ENCODE measurements at places on chromosomes 4 and X. TPM values are rescaled to one million over a fixed set of nuclear protein-coding genes. Genes with fewer than 3 reads are reported as not detected.

- peak within 1 kb of the TSS; percentile 48 for H3K27ac ChIP-seq
- peaks cover 8% of the 10 kb centered on the region for H3K27me3 ChIP-seq
- H3K4me1 ChIP-seq: peaks cover 18% of the 10 kb centered on the region
- DNase-seq: peak; percentile 71
These were observed at the start of gene GAB1 for GRCh38 chr4:143336781-143337599. Gene GAB1 (plus strand): TSS chr4:143336876. CDS start chr4:143337189, 313 bp downstream.

GRCh38 chrX:129773649-129774458, 5.9 kb upstream of the SASH3 start:
- no peak overlapping the region for H3K4me3 ChIP-seq
- H3K27me3 ChIP-seq: peaks cover 2% of the 10 kb centered on the region
- no peak for DNase-seq
- no peaks in the 10 kb centered on the region for H3K4me1 ChIP-seq
- H3K36me3 ChIP-seq: peaks cover under 1% of the 10 kb centered on the region

- H3K27me3 ChIP-seq: peaks cover 8% of the 10 kb centered on the region
- no peaks in the 10 kb centered on the region for H3K36me3 ChIP-seq
- DNase-seq: no peak
- H3K4me3 ChIP-seq: no peak overlapping the region
These were observed 4.2 kb upstream of the TAB3 start for GRCh38 chrX:30893206-30893605.

DNA sequence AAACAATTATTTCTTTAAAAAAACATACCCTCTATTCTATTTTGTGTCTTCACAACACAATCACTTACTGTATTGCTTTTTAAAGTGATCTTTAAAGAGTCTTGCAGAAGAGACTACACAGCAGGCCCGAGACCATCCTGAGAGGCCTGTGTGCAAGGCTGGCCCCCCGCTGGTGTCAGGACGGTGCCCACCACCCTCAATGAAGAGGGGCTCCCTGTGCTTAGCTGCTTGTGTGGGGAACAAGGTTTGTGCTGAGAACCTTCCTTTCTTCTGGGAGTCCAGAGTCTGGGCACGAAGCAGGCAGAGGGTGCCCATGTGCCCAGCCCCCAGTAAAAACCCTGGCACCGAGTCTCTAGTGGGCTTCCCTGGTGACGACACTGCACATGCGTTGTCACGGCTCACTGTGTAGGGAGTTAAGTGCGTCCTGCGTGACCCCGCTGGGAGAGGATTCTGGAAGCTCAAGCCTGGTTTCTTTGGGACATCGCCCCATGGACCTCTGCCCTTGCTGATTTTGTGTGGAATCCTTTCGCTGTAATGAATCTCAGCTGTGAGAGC, 22.0 kb downstream of the RGS12 start:
- H3K27me3 ChIP-seq: peaks cover 2% of the 10 kb centered on the region
- H3K36me3 ChIP-seq: peaks cover 30% of the 10 kb centered on the region
- no peak for DNase-seq
- no peak overlapping the region for H3K4me3 ChIP-seq

DNA sequence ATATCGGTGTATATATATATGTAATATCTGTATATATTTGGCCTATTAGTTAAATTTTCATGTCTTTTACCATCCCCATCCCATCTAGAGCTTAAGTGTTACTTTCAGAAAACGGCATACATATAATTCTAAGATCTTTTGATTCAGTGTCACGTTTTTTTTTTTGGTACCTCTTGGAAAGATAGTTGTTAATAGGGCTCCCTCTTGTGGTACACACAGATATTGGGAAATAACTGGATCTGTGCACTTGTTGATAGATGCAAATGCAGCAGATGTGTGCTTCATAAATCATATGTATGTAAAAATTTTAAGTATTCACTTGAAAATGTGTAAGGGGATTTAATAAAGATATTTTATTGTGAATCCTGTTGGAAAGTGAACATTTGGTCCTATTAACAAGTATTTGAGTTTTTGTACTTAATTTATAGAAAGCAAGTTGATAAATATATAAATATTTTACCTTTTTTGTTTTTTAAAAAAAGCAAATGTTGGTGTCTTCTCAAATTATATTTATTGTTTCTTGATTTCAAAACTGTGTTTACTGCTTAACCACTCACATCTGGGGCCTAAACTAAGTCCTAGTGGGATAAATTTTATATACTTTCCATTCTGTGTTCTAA, 74.7 kb downstream of the PAQR3 start:
- H3K36me3 ChIP-seq: peaks cover 47% of the 10 kb centered on the region
- peaks cover 4% of the 10 kb centered on the region for H3K27me3 ChIP-seq
- DNase-seq: peak; percentile 21
- H3K4me1 ChIP-seq: no peaks in the 10 kb centered on the region
- no peak overlapping the region for H3K27ac ChIP-seq
- no peak overlapping the region for H3K4me3 ChIP-seq

GRCh38 chr4:32147446-32148085, 1427.4 kb downstream of the PCDH7 start:
- no peak for DNase-seq
- no peak overlapping the region for H3K27ac ChIP-seq
- H3K36me3 ChIP-seq: no peaks in the 10 kb centered on the region
- peaks cover 1% of the 10 kb centered on the region for H3K27me3 ChIP-seq
- H3K4me1 ChIP-seq: no peaks in the 10 kb centered on the region

DNA sequence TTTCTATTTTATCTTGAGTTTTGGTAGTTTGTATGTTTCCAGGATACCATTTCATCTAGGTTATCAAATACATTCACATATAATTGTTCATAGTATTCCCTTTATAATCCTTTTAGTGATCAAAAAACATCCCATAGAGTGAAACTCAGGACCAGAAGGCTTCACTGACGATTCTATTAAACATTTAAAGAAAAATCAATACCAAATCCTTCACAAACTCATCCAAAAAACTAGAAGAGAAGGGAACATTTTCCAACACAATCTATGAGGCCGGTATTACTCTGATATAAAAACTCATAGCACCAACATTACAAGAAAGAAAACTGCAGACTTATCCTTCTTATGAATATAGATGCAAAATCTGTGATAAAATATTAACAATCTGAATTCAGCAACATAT, 203.4 kb downstream of the ANKRD50 start:
- H3K36me3 ChIP-seq: no peaks in the 10 kb centered on the region
- H3K4me3 ChIP-seq: no peak overlapping the region
- H3K27ac ChIP-seq: no peak overlapping the region
- peaks cover 14% of the 10 kb centered on the region for H3K4me1 ChIP-seq
- peaks cover 2% of the 10 kb centered on the region for H3K27me3 ChIP-seq
- DNase-seq: no peak

DNA sequence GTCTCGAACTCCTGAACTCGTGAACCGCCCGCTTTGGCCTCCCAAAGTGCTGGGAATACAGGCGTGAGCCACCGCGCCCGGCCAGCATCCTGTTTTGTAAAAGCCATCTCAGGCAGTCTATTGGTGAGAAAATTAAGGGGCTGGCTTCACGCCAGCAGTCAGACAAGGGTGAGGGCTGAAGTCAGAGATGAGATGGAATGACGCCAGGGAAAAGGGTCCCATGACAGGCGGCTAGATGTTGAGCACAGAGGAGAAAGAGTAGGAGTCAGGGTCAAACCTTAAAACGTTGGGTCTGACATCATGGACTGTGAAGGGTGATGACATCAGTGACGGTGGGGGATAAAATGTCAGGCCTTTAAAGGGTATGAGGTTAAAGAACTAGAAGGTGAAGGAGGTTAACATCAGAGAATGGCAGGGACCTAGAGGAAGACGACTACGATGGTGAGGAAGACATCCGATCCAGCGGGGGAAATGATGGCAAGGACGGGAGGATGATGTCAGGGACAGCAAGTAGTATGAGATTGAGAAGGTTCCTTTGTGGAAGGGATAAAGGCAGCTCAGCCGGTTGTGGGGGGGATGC, 504 bp upstream of the RBM3 start:
- H3K4me3 ChIP-seq: peak overlapping the region; percentile 98
- peaks cover 13% of the 10 kb centered on the region for H3K4me1 ChIP-seq
- H3K36me3 ChIP-seq: peaks cover 7% of the 10 kb centered on the region
- H3K27me3 ChIP-seq: peaks cover 6% of the 10 kb centered on the region

DNA sequence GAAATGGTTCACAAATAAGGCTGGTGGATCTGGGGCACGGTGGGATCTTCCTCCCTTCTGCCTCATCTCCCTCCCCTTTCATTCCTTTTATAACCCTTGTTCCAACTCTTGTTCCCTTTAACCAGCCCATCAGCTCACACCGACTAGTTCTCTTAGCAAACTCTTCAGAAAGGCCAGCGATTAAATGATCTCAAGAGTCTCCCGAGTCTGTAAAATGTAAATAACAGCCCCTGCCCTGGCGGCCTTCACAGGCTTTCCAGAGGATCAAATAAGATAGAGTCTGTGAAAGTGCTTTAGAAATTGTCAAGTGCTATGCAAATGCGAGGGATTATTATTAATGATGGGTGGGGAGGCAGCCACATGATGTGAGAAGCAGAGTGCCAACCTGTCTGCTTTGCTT, 27.1 kb downstream of the TSC22D3 start:
- DNase-seq: no peak
- H3K27ac ChIP-seq: no peak overlapping the region
- no peak overlapping the region for H3K4me3 ChIP-seq
- H3K36me3 ChIP-seq: no peaks in the 10 kb centered on the region
- peaks cover 8% of the 10 kb centered on the region for H3K4me1 ChIP-seq

KIAA1210 gene
- not detected for total RNA-seq

CA5B gene
- 7.2 TPM for total RNA-seq

PPEF2 gene
- not detected for total RNA-seq

SOWAHD gene
- not detected for total RNA-seq

Measured in endothelial cell (in vitro differentiated cells).